ENCODE measurements at places on chromosomes 3 and 15. TPM values are rescaled to one million over a fixed set of nuclear protein-coding genes. Genes with fewer than 3 reads are reported as not detected.
A peak's percentile ranks its signal among the peaks of the same experiment; 100 is the strongest.

- no peak for DNase-seq
Observed at GRCh38 chr15:61084944-61085367, 144.1 kb downstream of the RORA start.

- peak; percentile 71 for DNase-seq
Observed at GRCh38 chr3:186259612-186260383, 102.2 kb downstream of the DGKG start.

GRCh38 chr3:188956839-188957489, 214.8 kb upstream of the TPRG1 start:
- DNase-seq: no peak

DNA sequence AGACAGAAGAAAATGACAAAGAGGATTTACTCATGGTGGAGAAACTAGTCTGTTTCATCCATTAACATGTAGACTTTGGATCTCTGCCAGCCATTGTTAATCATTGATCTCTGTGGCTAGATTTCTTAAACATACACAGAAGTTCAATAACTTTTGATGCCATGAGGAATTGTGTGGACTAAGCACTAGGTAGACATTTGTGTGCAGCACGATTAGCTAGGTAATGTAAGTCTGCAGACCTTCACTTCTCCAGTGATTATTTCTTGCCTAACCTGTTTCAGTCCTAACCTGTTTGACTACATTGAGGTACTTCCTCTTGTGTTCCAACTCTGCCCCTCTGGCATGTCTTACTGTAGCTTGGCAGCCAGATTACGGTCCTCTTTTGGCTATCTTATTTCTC, 928.5 kb upstream of the ROBO1 start:
- DNase-seq: no peak

DNA sequence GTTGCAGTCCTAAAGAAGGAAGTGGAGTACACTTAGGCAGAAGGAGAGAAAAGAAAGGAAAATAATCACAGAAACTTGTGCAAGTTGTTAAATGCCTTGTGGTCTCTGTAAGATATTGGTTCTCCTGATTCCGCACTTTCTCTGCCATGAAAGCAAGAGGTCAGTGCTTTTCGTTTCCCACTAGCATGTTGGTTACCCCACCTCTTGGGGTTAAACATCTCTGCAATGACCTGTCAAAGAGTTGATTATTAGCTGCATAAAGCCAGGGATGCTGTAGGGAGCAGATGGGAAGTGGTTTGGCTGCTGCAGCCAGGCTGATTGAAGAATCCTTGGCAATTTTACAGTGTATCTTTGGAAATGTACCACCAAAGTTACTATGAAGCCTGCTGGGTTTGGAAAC, 33.3 kb downstream of the ZNF609 start:
- DNase-seq: no peak

- no peak for DNase-seq
Observed at GRCh38 chr3:123331006-123331405, 117.9 kb downstream of the ADCY5 start.

- no peak for DNase-seq
Observed at GRCh38 chr3:122964811-122965210, 62.8 kb downstream of the SEMA5B start.

DNA sequence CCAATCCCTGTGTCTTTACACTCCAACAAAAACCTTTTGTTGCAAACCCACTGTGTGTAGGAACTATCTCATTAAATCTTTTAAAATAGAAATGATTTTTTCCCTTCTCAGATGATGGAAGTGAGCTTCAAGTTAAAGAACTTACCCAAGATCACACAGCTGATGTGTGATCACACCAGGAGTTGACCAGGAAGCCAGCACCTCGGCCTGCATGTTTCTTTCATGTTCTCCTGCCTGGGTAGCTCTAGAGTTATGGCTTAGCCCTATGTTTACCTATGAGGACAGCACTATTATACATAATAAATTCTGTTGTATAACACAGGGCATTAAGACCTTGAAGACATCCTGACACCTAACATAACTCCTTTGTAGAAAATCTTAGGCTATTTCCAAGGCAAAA, 132.1 kb upstream of the KLHL25 start:
- no peak for DNase-seq

DNA sequence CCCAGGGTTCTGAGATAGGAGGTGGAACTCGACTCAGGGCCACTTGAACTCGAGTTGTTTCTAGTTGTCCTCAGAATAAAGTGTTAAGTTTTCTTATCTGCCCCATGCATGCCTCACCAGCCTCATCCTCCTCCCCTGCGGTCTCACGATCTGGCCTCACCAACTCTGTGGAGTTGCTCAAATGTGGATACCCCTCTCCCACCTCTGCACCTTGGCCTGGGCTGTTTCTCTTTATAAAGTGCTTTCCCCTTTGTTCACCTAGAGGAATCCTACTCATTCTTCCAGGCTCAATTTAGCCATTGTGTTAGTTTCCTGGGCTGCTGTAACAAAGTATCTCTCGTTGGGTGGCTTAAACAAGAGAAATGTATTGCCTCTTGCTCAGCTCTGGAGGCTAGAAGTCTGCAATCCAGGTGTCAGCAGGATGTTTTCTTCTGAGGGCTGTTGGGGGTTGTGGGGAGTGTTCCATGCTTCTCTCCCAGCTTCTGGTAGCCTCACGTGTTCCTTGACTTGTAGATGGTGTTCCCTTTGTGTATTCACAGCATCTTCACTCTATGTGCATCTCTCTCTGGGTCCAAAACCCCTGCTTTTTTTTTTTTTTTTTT, 100.7 kb downstream of the MEX3B start:
- no peak for DNase-seq

- DNase-seq: no peak
Observed at GRCh38 chr3:132265028-132265427, 52.2 kb upstream of the ACP3 start.

DNA sequence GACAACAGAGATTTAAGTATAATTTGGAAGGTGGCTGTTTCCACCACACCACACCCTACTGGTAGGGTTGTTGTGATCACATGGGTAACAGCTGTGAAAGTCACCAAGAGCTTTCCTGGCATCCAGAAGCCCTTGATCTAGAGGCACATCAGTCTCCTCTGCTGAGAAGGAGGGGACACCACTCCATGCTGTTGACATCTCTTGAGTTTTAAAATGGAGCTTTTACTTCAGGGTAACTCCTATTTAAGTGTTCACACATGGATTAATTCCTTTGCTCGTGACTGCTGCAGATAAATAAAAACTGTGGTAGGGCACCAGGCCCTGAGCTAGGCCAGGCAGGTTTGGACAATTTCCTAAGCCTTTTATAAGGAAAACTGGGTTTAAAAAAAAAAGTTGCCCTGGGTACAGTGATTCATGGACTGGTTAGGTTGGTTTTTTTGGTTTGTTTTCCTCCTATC, 7.5 kb downstream of the EXOSC7 start:
- DNase-seq: no peak

DNA sequence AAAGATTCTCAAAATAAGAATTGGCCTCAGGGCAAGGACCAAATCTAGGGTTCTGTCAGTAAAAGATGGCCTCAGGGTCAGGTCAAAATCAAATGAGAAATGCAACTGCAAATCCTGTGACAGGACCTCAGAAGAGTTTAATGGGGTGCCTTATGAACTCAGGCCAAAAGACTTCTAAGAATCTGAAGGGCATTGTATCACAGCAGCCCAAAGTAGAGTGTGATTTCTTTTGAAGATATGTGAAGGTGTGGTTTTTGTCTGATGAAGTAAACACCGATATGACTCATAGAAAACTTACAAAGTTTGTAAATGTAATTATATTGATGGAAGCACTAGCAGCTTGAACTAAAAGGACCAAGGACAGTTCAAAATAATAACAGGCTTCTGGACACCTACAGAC, 966.1 kb downstream of the AGBL1 start:
- no peak for DNase-seq

GRCh38 chr3:161689584-161690298, 193.1 kb downstream of the OTOL1 start:
- DNase-seq: no peak

- no peak for DNase-seq
Observed at GRCh38 chr3:10364806-10365205, 43.9 kb upstream of the SEC13 start.

GRCh38 chr3:168959731-168960130, 703.8 kb downstream of the MECOM start:
- no peak for DNase-seq

GRCh38 chr3:56825567-56826438, 24.1 kb upstream of the ARHGEF3 start:
- no peak for DNase-seq

GRCh38 chr3:172868582-172869200, 118.2 kb downstream of the ECT2 start:
- no peak for DNase-seq

- peak; percentile 58 for DNase-seq
Observed at GRCh38 chr3:24185738-24186384, 240.8 kb downstream of the NR1D2 start.

DNA sequence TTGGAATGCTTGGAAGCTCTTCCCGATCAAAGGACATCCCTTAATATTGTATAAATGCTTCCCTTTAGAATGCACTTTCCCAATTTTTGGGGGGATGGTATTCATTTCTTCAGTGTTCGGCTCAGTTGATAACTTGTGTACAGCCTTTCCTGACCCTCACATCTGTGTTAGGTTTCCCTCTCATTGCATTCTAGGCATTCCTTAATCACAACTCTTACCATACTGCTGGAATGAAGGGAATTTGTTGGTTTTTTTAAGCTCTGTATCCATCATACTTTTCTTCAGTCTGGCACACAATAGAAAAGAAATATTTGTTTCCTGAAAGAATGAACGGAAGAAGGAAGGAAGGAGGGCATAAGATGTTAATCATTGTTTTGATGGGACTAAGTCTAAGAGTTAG, 119.5 kb downstream of the CHST2 start:
- DNase-seq: no peak

- no peak for DNase-seq
Observed at GRCh38 chr3:177811835-177812234, 614.6 kb upstream of the TBL1XR1 start.

DNA sequence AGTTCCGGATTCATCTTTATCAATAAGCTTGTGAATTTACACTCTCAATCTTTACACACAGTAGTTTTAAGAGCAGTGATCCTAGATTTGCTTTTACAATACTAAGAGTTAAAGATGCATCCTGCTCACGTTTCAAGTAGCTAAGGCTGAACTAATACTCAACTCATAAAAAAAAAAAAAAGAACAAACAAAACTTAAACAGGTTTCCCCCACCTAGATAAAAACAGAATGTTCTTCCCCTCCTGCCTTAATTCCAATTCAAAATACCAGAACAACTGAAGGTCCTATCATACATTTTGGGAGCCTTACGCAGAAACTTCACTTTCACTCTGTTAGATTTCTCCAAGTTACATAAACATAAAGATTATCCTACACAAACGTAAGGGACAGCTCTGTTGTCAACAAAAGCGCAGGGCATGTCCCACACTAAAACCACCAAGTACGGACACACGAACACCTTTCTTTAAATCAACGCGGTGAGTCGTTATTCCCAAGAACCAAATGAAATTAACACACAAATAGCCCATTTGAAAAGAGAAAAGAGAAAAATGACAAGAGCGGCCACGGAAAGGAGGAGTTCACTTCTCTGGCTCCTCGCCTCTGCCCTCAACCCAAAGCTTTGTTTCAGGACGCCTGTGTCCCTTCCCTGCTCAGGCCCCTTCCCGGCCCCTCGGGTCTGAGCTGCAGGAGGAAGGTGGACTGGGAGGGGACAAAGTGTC, 941 bp downstream of the CBLB start:
- DNase-seq: no peak

GRCh38 chr3:134496471-134497071, 10.7 kb downstream of the CEP63 start:
- DNase-seq: no peak

GRCh38 chr3:138573138-138573537, 20.9 kb downstream of the CEP70 start:
- no peak for DNase-seq

- no peak for DNase-seq
Observed at GRCh38 chr3:66401157-66401550, 99.7 kb downstream of the LRIG1 start.

DNA sequence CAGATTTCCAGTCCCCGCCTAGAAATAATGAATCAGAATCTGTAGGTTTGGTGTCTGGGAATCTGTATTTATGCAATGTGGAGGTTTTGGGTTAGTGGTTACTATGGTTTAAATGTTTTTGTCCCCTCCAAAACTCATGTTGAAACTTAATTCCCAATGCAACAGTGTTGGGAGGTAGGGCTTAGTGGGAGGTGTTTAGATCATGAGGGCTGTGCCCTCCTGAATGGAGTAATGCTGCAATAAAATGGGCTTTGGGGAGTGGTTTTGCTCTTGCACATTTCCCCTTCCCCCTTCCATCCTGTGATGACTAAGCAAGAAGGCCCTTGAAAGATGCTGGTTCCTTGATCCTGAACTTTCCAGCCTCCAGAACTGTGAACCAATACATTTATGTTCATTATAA, 9.2 kb upstream of the RFC4 start:
- DNase-seq: no peak

ANKRD34C gene
- 0.13 TPM for total RNA-seq

ALDH1L1 gene
- 4.1 TPM for total RNA-seq

LINGO1 gene
- total RNA-seq: 5.3 TPM

DPPA4 gene
- total RNA-seq: not detected

ATP2C1 gene
- 76.9 TPM for total RNA-seq

GJD2 gene
- total RNA-seq: not detected

MAP6D1 gene
- total RNA-seq: 1.1 TPM

LOXL1 gene
- total RNA-seq: 16.6 TPM

CLDN11 gene
- 88.2 TPM for total RNA-seq
